ENCODE measurements at places on chromosomes 13 and 19.

DNA sequence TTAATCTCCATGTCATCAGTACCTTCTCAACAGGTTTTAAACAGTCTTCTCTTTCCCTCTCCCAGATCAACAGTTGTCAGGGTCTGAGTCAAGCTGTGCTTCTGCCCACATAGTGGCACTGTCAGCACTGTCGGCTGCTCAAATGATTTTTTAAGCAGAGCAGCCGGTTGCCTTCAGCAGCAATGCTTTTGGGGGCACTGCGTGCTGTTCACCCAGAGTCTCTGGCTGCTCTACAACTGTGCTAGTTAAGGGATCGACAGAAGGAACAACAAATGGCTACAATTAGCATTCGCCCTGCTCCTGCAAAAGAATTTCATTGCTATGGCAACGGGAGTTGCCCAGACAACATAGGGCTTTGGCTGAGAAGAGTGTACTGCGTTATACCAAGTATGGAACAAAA lies 412.9 kb downstream of the DIAPH3 start:
- DNase-seq, result peak; percentile 43

- DNase-seq, result no peak
Observed at GRCh38 chr13:37457612-37458011, 141.0 kb downstream of the POSTN start.

DNA sequence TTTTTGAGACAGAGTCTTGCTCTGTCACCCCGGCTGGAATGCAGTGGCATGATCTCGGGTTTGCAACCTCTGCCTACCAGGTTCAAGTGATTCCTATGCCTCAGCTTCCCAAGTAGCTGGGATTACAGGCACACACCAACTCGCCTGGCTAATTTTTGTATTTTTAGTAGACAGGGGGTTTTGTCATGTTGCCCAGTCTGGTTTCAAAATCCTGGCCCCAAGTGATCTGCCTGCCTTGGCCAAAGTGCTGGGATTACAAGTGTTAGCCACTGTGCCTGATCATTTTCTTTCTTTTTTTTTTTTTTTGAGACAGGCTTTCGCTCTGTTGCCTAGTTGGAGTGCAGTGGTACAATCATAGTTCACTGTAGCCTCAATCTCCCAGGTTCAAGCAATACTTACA lies 28.7 kb downstream of the ZMYM5 start:
- no peak for DNase-seq

GRCh38 chr13:46181840-46182490 lies at the start of gene LCP1:
Gene LCP1, minus strand, starts transcription at chr13:46182177. Its CDS starts 22,515 bp downstream, at chr13:46159662.
- no peak for DNase-seq

DNA sequence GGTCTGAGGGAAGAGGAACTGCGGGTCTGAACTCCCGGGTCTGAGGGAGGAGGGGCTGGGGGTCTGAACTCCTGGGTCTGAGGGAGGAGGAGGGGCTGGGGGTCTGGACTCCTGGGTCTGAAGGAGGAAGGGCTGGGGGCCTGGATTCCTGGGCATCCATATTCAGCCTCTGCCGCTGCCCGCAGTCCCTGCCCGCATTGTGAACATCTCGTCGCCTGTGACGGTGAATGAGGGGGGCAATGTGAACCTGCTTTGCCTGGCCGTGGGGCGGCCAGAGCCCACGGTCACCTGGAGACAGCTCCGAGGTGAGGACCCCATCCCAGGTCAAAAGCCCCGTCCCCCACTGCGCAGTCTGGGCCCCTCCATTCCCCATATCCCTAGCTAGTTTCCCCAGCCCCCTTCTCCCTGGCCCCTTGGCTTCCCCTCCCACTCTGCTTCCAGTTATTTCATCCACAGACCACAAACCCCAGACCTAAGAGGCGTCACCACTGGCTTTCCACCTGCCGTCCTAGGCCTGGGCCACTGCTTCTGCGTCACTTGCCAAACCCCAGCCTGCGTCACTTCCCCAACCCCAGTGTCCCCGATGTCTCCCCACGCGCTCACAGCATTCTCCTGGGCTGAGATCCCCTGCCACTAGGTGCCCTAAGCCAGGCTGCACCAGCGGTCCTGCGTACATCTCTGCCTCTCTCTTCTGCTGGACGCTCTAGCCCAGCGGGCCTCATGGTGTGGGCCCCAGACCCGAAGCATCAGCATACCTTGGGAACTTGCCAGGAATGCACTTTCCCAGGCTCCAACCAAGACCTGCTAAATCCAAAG lies 13.9 kb downstream of the IGLON5 start:
- DNase-seq, result no peak

- peak; percentile 64 for DNase-seq
Observed at GRCh38 chr13:98751861-98752466, 508 bp downstream of the SLC15A1 start.

GRCh38 chr19:55468054-55468393 lies 3.5 kb upstream of the C19orf85 start:
- no peak for DNase-seq

GRCh38 chr13:47044842-47045241 lies 148.0 kb upstream of the HTR2A start:
- no peak for DNase-seq

DNA sequence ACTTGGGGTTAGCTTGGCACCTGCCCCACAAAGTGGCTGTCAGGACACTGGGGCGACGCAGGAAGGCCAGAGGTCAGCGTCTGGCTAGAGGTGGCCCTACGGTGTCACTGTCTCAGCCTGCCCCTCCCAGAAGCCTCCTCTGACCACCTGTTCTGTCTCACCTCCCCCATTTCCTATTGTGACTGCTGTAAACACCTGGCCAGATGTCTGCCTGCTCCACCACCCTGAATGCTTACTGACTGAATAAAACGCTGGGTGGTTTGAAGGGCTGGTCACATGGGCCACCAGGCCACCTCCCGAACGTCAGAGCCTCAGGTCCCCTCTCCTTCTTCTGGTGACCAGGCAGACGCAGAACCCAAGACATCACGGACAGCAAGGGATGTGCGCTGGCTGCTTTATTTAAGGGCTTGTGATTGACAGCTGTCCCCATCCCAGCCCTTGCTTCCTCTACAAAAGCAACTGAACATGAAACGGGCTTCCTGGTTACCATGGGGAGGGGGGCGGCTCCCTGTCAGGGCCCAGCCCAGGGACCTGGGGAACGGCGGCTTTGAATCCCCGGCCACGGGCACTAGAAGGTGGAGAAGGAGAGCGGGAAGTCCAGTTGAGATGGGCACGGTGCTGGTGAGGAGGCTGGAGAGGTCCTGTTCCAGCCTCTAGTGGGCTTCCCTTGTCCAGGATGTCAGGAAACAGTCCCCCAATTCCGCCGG lies 6.2 kb downstream of the ELOF1 start:
- no peak for DNase-seq

- DNase-seq, result no peak
Observed at GRCh38 chr19:7869910-7870511, 4.2 kb downstream of the PRR36 start.

DNA sequence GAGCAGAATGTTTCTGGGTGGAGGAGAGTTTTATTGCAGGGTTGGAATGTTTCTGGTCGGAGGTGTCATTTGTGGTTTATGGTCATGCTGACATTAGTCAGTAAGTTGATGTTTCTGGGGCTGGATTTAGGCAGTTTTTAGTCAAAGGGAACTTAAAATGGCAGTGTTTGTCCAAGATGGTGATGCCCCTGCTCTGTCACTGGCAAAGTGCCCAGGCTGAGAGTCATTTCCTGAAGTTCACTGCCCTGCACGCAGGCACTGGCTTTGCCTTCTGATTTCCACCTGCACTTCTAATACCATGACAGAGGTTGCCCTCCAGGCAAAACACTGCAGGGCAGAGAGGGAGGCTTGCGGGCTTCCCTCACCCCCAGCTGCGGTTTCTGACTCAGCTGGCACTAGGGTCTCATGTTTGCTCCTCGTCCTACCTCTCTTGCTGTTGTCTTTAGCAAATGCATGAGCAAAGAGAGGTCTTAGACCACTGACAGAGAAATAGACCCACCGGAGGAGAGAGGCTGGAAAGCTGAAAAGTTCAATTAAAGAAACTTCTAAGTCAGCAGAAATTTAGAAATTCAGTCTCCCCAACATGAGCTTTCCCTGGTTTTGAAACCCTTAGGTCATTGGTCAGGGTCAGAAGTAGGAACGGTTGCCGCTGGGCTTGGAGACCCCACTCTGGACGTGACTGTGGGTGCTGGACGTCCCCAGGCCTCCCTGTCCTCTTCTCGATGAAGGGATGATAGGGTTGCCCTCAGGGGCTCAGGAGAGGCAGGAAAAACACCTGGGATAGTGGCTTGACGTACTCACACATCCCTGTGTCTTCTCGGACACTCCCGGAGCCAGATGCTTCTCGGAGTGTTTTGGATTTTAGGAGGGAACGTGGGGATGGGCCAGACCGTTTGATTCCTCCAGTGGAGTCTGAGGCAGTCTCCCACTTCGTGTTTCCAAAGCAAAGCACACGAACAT lies 26.3 kb downstream of the TMEM255B start:
- peak; percentile 78 for DNase-seq

DNA sequence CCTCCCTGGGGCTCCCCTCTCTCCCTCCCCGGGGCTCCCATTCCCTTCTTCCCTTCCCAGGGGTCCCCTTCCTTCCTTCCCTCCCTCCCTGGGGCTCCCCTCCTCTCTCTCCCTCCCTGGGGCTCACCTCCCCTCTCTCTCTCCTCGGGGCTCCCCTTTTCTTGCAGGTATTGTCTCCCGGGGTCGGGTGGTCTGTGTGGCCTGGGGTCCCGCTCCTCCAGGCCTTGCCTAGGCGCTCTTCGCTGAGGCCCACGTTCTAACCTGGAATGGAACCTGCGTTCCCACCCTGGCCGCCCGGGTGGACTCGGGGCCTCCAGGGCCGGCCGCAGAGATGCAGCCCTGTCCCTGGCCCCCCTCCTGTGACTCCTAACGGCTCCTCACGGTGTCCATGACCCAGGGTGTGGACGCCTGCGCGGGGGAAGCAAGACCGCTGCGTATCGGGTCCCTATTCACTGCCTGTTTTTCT lies 940 bp upstream of the DCUN1D2 start:
- peak; percentile 65 for DNase-seq

DNA sequence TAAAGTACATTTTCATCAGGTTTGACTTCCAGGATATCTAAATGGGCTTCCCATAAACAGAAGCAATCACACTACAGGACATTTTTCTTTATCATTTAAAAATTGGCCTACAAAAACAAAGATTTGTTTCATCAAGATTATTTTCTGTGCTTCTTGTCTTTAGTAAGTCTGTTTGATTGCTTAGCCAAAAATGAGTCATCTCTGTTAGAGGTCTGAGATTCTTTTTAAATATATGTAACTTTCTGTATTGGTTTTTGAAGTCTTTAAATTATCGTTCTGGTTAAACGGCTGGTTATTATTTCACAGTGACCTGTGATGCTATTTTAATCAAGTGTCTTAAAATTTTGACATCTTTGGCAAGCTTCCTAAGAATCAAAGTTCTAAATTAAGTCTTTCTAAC lies 62.7 kb downstream of the SLITRK1 start:
- DNase-seq, result no peak

- peak; percentile 93 for DNase-seq
Observed at GRCh38 chr19:51688671-51689571, 4.2 kb upstream of the SPACA6 start.

DNA sequence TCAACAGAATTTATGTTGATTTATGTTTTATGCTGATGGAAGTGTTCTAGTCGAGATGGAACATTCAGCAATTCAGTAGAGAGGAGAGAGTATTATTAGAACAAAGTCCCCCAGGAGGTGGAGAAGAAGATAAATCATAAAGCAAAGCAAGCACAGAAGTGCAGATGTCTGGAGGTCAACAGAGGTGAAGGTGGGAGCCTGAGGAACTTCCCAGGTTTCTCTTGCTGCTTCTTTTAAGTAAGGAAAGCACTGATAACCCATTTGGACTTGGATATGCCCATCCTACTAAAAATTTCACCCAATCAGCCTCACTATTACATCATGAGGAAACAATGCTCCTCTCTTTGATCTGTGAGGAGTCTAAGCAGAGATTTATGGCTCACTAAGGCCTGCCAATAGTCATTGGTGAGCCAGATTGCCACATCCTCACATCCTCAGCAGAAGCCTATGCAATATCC lies 98.8 kb downstream of the EPSTI1 start:
- peak; percentile 23 for DNase-seq

DNA sequence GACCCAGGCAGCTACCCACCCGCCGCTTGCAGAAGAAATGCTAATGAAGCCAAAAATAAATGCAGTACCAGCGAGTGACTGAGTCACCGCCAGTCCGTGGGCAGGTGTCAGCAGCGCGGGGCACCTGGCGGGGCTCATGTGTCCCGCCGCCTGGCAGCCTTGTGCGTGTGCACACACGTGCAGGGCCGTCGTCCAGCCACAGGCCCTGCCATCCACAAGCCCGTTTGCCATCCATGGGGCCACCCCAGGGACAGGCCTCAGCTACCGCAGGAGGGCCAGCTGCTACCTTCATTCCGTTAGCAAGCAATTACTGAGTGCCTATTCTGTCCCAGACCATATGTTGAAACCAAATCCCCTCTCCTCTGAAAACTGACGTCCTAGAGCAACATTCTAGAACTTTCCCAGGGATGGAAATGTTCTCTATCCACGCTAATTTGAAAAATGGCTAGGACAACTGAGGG lies 20.5 kb downstream of the NCAN start:
- no peak for DNase-seq

DNA sequence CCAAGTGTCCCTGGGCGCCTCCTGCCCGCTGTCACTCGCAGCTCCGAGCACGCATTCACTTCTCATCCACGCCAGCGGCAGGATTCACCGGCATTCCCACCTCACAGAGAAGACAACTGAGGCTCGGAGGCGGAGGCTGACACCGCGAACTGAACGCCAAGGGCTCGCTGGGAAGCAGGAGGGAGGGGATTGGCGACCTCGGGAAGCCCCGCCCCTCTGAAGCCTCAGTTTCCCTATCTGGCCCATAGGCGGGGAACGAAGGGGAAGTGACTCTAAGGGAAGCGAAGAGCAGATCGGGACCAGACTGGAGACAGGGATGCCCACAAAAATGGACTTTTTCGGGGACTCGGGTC lies 256 bp downstream of the MICOS13 start:
- DNase-seq, result peak; percentile 55

- DNase-seq, result no peak
Observed at GRCh38 chr19:18713550-18714117, 30.2 kb downstream of the CRTC1 start.

GRCh38 chr19:42420055-42420544 lies 7.1 kb downstream of the LIPE start:
- DNase-seq, result peak; percentile 77

- DNase-seq, result peak; percentile 30
Observed at GRCh38 chr19:43743059-43743458, 11.7 kb downstream of the SMG9 start.

All from AG08396 (cell line).